ENCODE measurements at places on chromosomes 2 and 18.

GRCh38 chr2:215002500-215002899 lies 135.9 kb downstream of the ABCA12 start:
- DNase-seq: no peak

GRCh38 chr2:163471947-163472346 lies 263.9 kb downstream of the FIGN start:
- no peak for DNase-seq

GRCh38 chr2:131031875-131032274 lies 61.4 kb downstream of the FAM168B start:
- DNase-seq: no peak

DNA sequence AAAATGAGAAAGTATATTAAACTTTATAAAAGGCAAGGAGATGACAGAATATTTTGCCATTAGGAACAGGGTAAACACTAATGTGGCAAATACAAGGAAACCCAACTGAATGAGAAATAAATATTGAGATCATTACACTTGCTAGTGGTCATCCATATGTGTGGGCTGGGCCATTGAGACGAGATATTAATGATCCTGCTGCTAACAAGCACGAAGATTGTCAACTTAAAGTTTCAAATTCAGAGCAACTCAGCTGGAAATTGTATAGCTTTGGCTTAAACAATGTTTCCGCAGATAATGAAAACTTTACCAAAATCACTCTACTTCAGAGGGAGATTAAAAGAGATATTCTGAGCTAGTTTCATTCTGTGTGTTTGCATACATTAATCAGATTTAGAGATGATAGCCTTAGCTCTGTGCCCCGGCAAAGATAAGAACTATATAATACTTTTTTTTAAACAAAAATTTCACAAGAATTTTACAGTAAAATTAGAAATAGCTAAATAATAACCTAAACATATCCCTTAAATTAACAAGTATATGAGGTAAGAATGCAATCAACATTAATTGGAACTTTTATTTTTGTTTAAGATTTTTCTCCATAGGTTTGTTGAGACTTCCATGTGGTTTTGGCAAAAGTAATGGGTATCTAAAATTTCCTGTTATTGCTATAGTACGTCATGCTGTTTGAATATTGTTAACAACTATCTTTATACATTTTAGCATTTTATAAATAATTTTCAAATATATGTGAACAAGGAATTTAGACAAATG lies 40.0 kb downstream of the FN1 start:
- no peak for DNase-seq

DNA sequence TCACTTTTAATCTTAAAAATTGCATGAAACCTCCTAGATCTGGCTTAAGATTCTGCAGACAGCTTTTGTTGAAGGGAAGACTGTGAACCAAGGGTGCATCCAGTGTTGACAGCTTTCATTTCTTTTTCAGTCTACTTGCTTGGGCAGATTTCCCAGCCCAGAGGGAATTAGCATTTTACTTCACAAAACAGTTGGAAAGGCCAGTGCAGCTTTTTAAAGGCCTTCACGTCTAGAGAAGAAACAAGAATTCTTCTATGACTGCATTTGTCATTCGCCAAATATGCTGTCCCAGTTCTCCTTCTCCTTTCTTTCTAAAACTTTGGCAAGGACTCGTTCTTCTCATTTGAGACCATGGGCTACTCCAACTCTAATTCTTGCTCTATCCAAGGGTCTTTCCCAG lies 17.4 kb downstream of the NTSR2 start:
- DNase-seq: no peak

All from stimulated activated CD4-positive, alpha-beta T cell treated with anti-CD3 and anti-CD28 coated beads, TNF-alpha, amount 100 ng/mL, for 1 hour (primary cell).